Stimulated activated effector memory CD8-positive, alpha-beta T cell treated with anti-CD3 and anti-CD28 coated beads, Interleukin-12 subunit alpha, Interleukin-12 subunit beta, amount 100 ng/mL, for 72 hours (primary cell): ENCODE measurements at places on chromosomes 2 and 18.

GRCh38 chr2:980176-980575 lies 29.5 kb downstream of the SNTG2 start:
- no peak for DNase-seq

GRCh38 chr18:70405052-70405451 lies 116.2 kb downstream of the SOCS6 start:
- no peak for DNase-seq

- no peak for DNase-seq
These were observed 44.7 kb downstream of the PDK1 start for GRCh38 chr2:172600557-172601008.

DNA sequence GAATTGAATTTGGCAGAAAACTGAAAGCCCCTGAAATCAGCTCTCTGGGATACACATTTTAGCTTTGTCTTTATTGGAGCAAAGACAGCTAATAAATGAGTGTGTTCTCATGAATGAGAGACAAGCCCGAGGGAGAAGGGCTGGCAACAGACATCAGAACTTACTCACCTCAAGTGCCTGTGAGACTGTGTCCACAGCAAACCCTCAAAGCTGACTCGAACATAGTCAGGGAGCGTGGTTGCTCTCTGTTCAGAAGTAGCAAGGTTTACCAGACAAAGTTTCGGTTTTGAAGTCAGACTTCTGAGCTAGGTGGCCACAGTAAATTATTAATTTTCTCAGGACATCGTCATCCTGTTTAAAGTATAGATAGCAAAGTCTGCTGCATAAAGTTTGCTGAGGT lies 207.9 kb downstream of the CMPK2 start:
- no peak for DNase-seq

GRCh38 chr18:55351980-55352714 lies 235.8 kb downstream of the TCF4 start:
- no peak for DNase-seq

DNA sequence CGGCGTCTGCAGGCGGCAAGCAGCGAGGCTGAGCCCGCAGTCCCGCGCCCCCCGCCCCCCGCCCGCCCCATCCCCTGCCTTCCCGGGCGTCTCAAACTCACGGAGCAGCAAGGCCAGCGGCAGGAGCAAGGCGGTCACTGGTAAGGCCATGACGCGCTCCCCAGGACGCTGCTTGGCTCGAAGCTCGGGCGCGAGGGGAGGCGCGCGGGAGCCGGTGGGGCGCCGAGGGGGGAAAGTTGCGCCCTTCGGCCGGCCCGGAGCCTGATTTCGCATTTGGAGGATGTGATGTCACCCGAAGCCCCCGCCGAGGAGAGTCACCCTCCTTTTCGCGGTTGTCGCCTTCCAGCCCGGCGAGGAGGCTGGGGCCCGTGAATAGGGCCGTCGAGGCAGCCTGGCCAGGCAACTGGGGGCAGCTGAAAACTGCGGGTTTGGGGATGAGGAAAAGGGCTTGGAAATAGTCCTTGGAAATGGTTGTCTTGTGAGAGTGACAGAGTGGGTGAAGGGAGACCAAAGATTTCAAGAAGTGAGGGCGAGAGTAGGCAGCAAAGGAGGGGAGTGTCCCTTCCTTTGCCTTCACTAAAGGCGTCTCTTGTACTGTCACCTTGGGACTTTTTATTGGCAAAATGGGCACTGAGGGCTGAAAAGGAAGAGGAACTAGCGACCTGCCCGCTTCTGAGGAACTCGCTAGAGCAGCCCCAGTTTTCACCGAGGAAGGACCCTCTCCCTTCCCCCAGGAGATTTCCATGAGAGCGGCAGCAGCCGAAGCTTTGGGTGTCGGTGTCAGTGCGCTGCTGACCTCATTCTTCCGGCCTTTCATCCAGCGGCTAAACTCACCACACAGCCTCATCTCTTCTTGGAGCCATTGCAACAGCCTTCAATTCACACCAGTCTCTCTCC lies at the start of gene CD8A:
TSS of gene CD8A (minus strand) at position 238 of the 897 bp plus-strand sequence. CDS start at position 150, 88 bp downstream.
- peak; percentile 91 for DNase-seq

GRCh38 chr2:240917009-240917683 lies 11.0 kb downstream of the CROCC2 start:
- no peak for DNase-seq

GRCh38 chr2:69201259-69201658 lies 185.8 kb downstream of the GFPT1 start:
- no peak for DNase-seq

DNA sequence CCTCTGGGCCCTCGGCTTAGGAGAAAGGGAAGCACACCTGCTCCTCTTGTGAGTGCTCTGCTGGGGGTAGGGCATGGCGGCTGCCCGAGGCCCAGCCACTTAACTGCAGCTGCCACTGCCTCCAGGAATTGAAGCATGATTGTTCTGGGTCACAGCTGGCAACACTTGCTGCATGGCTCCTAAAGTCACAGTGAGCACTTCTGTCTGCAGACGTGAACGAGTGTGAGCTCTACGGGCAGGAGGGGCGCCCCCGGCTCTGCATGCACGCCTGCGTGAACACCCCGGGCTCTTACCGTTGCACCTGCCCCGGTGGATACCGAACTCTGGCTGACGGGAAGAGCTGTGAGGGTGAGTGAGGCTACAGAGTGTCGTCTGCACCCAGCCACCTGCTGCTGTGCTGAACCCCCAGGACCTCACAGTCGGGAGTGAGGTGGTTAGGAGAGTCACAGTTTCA lies 44.4 kb downstream of the FBLN7 start:
- DNase-seq: no peak

DNA sequence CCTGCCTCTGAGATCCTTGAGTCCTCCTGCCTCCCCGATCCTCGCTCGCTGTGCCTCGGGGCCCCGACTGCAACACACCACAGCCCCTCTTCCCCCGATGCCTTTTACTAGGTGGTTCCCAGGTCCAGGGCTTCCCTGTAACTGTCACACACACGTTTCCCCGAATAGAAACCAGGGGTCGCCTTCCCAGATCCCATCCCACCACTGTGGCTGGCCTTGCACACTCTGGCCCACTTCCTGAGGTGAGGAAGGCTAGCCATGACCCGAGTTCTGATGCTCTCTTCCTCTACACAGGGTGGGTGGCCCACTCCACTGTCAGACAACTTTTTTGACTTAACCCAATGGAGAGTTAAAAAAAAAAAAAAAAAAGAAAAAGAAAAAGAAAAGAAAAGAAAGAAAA lies 139.6 kb upstream of the ASB18 start:
- no peak for DNase-seq

- DNase-seq: no peak
These were observed 17.4 kb downstream of the NRP2 start for GRCh38 chr2:205699515-205700289.

- no peak for DNase-seq
These were observed 17.0 kb upstream of the RBMS1 start for GRCh38 chr2:160510617-160511016.

DNA sequence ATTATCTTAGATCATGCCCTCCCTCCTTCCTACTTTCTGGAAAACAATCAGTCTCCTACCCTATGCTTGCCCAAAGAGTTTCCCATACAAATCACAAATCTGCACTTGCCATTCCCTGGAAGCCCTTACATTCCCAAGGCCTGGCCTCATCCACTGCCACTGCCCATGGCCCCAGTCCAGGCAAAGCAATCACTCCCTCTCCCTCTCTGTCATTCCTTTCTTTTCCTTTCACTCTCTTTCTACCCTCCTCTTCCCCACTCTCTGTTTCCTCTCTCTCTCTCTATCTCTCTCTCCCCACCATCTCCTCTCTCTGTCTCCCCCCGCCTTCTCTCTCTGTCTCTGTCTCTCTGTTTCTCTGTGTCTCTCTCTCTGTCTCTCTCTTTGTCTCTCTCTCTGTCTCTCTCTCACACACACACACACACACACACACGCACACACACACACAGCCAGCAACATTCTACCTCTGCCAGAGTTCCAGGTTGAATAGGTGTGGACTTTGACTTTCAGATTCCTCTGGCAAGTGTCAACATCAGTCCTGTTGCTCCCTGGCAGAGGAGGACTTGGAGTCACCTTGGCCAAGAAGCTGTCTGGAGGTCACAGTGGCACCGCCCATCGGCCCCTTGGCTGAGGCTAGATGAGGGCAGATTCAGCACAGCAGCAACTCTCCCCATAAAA lies 43.7 kb upstream of the NAT8 start:
- no peak for DNase-seq

GRCh38 chr2:111202266-111203040 lies 81.7 kb downstream of the BCL2L11 start:
- DNase-seq: peak; percentile 30

DNA sequence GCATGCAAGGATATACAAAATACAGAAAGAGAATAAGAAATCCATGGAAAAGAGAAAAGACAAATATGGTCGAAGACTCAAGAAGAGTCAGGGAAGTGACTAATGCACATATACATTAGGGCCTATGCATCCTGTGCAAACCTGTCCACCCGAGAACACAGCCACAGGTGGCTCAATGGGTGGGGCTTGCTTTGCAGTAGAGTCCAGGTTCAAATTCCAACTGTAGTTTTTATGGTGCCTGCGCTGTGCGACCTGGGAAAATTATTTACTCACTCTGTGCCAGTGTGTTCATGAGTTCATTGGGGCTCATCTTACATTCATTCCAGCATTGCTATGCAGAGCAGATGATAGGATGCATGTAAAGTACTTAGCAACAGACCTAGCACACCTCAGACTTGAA lies 244.7 kb downstream of the CTNNA2 start:
- DNase-seq: no peak

DNA sequence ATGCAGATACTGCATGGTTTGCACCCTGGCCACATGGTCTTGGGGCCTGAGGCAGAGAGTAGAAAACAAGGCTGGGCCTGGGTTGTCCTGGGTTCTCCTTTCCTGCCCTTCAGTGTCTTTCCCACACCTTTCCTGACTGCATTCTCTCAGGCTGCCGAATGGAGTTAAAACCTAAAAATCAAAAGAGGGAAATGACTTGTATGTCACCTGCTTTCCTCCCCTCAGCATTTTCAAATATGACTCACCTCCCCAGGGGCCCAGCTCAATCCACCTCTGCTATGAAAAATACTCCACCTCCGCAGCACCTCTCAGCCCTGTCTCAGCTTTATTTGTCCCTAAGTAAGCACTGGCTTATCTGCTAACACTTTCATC lies 457.8 kb upstream of the MEX3C start:
- DNase-seq: no peak

DNA sequence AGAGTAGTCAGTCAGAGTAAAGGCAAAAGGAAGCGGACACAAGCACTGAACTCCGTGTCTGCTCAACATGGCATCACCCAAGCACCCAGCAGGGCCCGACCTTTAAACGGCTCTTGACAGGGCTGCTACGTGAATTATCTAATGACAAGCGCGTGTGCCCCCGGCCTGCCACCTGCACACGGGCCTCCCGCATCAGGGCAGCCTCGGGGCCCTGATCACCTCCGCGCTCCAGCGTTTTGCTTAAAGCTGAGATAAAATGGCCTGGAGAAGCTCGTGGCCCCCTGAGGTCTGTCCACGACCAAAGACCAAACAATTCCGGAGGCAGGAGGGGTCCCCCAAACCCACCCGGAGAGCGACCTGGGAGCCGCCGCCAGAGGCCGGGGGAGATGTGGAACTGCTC lies 376 bp downstream of the NDUFA10 start:
- no peak for DNase-seq

DNA sequence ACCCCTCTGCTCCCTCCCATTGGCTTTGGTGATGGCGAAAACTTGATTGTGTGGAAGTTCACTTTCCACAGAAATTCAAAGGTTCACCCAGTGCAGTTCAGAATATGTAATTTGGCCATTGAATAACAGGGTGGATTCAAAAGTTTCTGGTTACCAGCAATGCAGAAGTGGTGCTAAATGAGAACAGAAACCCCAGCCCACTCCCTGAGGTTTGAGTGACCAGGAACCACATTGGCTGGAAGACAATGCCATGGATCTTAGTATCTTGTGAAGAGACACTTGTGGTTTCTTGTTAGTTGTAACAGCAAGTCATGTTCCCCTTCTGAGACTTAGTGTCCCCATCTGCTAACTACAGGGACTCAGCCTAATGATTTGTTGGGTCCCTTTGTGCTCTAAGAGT lies 49.8 kb downstream of the QPCT start:
- no peak for DNase-seq

DNA sequence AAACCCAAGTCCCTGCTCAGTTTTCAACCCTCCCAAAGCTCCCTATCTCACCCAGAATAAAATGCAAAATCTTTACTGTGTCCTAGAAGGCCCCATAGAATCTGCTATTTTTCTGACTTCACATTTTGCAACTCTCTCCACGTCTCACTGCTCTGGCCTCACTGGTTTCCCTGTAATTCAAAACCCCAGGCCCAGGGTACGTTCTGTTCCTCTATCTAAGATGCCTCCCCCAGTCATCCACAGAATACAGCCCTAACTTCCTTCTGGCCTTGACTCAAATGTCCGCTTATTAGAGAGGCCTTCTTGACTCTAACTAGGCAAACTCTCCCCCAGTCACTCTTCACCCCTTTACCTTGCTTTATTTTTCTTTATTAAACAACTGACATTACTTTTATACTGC lies 42.0 kb downstream of the FAM161A start:
- no peak for DNase-seq

DNA sequence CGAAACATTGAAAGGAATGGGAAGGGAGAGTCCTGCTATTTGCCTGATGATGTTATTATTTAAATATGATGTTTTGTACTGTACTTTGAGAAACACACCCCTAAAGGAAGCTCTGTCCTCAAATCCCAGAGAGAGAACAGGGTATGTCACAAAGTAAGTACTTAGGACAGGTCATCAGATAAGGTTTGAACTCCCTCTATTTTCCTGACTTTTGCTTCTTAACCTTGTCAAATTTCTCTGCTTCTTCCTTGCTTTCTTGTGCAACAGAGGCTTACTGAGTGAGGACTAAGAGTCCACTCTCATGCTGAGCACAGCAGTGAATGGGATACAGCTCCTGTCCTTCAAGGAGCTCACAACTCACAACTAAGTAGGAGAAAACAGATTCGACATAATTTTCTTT lies 3.7 kb downstream of the DGUOK start:
- no peak for DNase-seq

DNA sequence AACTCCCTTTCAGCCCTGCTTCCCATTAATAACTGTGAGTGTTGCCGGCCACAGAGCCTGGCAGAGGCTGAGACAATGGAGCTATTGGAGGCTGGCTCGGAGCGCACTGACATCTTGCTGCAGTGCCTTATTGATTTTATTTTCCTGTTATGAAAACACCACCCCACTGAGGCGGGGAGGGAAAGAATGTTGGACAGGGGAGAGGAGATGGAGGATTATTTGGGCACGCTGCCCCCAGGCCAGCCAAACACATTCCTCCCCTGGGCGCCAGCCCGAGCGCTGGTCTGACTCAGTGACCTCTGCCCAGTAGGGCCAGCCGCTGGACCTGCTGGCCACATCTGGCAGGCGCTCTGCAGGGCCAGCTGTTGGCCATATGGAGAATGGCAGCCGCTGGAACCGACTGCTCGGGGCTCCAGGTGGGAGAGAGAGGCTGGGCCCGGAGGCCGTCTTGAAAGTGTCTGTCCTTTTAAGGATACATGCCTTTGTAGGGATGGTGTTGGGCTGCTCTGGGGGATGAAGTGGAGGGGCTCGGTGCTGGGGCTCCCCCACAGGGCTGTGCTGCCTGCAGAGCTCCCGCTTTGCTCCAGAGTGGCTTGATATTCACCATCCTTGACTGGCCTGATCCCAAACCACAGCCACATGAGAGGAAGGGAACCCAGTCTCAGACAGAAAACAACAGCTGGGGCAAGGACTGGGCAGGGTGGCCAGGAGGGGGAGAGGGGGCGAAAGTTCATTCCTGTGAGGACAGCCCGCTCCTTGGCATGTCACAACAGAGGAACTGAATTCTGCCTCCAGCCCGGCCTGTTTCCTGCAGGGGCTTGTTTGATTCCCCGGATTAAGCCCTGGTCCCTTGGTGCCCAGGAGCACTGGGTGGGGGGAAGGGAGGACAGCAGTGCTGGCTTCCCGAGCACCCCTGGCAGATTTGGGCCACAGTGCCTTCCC lies 179.0 kb downstream of the KLHL29 start:
- no peak for DNase-seq
